Stimulated activated CD4-positive, alpha-beta T cell treated with anti-CD3 and anti-CD28 coated beads, Interleukin-15, amount 100 ng/mL, for 1 hour (primary cell): ENCODE measurements at places on chromosomes 6 and 20.

- DNase-seq = no peak
These were observed 1343.4 kb downstream of the GRIK2 start for GRCh38 chr6:102736941-102737368.

- no peak for DNase-seq
These were observed 71.4 kb downstream of the ALDH5A1 start for GRCh38 chr6:24566020-24566767.

DNA sequence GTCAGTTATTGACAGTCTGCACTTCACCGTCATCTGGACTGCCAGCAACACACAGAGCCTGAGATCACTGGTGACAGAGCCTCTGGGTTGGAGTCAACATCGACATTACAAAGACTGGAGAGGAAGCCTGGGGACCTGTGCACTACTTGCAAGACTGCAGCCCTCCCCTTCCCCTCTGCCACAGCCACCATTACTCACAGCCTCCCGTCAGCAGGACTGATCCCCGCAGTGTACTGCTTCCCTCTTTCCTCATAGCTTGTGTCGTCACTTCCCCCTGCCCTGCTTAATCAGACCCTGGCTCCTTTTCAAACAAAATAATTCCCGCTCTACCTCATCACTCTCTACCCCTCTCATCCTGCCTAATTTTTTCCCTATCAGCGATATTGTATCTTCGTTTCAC is 235.5 kb upstream of the KCNQ5 start:
- DNase-seq = no peak

DNA sequence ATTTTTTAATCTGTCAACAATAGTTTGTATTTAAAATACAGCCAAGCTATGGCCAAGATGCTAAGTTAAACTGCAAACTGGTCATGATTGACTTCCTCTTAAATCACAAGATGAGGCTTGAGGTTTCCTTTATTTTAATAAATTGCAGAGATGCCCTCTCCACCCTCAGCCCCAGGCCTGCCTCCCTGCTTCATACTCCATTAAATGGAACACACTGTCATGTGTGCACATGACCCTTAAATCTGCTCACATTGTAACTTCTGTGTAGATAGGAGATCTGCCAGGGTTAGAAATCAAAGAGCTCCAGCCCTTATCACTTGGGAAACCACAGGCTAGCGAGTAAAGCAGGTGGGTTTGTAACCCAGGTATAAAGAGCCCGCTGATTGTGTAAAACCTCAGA is 20.8 kb downstream of the DUSP22 start:
- DNase-seq = no peak

DNA sequence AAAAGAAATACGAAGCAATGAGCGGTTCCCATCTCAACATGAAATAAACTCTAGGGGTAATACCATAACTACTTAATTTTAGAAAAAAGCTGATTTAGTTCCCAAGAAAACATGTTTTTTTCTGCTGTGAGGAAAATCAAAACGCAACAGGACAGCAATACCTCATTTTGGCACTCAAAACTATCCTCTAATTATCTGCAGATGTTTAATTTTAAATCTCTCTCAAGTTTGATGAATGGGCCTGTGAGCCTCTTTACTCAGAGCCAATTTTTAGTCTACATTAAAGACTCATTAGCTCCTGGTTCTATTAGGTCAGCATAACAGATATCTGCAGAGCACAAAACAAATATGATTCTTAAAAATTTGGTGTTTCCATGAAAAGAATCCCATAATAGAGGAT is 28.1 kb downstream of the RNF24 start:
- no peak for DNase-seq

DNA sequence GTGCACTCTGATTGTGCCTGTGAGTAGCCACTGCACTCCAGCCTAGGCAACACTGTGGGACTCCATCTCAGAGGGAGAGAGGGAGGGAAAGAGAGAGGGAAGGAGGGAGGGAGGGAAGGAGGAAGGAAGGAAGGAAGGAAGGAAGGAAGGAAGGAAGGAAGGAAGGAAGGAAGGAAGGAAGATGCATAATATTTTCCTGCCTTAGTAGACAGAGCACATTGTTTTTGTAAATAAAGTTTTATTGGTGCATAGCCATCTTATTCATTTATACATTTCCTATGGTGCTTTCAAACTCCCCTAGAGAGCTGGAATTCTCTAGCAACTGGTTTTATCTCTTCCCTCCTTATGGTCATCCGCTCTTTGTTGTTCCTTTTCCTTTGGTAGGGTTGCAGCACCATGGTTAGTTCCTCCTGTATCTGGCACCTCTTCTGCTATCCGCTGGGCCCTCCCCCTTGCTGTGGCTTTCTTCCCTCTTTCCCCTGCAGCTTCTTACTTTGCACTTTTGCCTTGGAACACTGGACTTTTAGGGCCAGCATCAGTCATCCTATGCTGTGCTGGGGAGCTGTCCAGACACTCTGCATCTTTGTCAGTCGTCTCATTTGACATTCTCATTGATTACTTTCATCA is 20.2 kb downstream of the GPR6 start:
- no peak for DNase-seq

DNA sequence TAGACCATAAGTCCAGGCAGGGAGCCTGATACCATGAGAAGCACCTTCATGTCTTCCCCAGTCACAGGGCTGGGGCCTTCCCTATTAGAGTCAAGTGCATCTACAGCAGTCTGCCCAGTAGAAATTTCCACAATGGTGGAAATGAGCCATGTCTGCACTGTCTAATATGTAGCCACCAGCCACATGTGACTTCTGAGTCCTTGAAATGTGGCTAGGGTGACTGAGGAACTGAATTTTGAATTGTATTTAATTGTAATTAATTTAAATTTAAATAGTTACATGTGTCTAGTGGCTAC is 300.2 kb downstream of the CLIC5 start:
- DNase-seq = no peak

DNA sequence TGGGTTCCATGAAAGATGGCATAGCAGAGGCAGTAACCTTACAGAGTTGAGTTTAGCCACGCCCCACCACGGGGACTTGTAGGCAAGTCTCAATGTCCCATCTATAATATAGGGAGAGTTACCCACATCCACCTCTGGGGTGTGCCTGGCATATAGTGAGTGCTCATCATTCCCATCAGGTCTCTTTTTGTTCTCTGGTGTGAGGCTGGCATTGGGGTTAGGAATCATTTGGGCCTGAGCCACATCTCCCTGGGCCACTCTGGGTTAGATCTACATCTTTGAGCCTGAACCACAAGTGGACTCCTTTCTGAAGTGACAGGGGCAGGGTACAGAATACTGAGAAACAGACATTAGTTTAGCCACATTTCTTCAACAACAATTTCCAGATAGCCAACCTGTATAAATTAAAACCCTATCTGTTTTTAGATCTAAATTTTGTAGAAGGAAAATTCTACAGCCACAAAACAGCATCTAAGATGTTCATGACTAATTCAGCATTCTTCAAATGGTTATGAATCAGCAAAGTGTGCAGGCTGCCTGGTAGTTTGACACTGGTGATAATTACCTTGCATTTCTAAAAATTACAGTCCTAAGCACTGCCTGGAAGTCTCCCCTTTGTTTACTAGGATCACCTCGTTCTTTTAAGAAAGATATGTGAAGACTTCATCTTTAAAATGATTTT is 20.1 kb downstream of the RNF24 start:
- DNase-seq = no peak

- peak; percentile 35 for DNase-seq
These were observed 174.1 kb downstream of the BMP7 start for GRCh38 chr20:57092112-57092899.

DNA sequence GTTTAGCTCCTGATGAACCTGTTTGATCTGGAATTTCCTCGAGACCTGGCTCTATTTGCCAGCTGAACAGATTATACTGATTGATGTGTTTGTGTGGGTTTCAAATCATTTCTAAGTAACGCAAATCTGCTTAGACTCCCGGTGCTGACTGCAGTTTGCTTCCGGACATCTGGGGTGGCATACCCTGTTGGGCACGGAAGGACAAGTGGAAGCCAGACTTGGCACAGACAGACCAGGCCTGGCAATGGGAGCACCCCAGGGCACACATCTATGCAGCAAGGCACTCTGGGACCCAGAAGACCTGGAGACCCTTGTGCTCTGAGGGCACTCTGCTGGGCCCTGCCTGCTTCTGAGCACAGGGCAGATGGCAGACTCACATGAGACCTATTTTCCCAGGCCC is 433.7 kb upstream of the CHD6 start:
- no peak for DNase-seq

DNA sequence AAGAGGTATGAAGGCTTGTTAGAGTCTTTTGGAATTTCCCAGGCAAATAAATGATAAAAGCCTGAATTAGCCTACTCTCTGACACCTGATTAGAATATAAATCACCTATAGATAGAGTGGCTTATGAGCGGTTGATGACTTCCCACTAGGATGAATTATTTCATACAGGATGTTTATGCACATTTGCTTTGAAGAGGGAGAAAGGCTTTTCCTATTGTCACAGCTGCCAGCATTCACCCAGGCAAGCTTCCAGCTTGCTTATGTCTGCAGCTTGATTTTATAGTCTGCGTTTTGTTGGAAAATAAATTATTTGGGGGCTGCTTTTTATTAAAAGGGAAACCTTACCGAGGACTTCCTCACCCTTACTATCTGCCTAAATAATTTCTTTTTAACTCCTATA is 51.3 kb upstream of the EIF2S2 start:
- no peak for DNase-seq

DNA sequence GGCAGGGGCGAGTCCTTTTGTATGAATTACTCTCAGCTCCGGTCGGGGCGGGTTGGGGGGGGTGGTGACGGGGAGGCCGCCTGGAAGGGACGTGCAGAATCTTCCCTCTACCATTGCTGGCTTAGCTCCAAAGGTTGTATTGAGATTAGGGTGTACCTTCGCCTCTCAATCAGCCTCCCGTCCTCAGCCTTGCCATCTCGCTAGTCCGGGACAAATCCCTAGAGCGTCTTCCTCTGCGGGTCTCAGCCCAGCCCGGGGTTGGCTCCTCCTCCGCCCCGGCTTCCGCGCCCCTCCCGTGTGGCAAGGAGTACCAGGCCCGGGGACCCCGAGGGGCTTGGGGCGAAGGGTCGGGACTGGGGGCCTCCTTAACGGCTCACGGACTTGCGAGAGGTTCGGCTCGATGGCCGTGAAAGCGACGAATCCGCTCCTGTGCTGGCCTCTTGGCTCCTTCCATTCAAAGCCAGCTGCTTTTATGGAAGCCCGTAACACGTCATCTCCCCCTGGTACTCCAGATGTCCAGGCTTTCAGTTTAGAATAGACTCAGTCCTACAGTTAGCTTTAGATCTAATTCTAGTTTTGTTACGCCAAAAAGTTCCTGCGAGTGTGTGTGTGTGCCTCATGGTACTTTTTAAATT is 636 bp upstream of the EEF1A1 start:
- peak; percentile 64 for DNase-seq

- no peak for DNase-seq
These were observed 8.9 kb downstream of the TAGAP start for GRCh38 chr6:159035891-159036290.

GRCh38 chr6:157569543-157569942 is 188.6 kb downstream of the ZDHHC14 start:
- no peak for DNase-seq

GRCh38 chr6:163775313-163775712 is 360.8 kb downstream of the QKI start:
- no peak for DNase-seq

DNA sequence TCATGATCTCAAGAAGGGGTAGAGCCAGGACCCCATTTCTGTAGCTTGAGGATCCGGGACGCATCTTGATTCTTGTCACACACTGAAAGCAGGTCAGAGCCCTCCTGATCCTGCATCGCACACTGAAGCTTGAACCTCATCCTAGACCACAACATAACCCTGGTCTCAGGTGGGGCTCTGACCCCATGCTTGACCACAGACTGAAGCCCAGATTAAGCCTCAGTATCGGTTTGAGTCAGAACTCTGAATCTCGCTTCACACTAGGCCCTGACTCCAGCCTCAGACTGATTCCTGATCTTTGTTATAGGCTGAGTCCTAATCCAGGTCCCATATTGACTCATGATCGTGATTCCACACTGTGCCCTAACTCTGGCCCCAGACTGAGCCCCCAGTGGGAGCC is 8.5 kb upstream of the RSPO4 start:
- no peak for DNase-seq

DNA sequence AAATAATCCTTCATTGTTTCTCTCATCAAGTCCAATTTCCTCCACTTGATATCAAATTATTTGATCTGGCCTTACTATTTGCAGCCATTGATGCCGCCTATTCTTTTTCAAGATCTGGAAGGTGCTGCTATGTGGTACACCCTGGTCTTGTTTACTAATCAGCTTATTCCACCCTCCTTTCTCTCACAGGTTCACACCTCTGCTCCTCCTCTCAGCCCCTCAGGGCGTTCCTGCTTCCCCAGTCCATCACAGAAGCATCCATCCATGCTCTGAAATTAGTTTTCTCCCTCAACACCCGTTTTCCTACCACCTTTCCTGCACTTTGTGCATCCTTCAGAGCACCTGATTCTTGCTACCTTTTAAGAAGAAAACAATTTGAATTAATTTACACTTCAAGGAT is 183.6 kb downstream of the EPHA7 start:
- no peak for DNase-seq

GRCh38 chr6:11609324-11610071 is 71.9 kb downstream of the TMEM170B start:
- no peak for DNase-seq
